Cerebellar nuclear complex (tissue), 1 donor: ENCODE measurements at places on chromosomes 13 and 19.

GRCh38 chr19:46634045-46634655 is 1.9 kb downstream of the GNG8 start:
- no peak for DNase-seq

DNA sequence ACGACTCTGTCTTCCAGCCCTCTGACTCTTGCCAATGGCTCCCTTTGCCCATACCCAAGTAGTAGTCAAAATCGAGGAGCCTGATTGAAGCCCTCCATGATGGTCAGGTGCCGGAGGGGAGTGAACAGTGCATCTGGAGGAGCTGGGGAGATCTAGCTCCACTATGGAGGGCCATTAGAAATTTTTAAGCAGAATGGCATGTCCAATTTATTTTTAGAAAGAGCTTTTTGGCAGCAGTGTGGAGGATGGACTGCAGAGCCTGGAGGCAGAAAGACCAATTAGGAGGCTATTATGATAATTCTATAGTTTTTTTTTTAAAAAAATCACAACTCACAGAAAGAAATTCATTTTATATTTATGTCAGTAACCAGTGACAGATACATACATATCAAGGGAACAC is 92.7 kb upstream of the SLC7A1 start:
- no peak for DNase-seq

DNA sequence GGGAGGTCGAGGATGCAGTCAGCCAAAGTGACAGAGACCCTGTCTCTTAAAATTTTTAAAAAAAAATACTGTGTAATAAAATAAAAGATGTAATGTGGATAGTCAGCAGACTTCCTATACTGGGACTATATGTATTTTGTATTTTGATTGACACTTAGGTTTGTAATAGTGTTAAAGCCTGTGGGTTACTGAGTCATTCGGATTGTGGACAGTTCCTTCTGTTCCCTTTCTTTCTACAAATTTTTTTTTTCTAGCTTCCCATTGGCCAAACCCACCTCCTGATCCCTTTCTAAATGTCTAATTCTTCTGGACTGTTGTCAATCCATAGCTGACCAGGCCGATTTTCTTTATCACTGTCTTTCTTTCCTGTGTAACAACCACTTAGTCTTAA is 108.0 kb downstream of the DNAJC3 start:
- no peak for DNase-seq

DNA sequence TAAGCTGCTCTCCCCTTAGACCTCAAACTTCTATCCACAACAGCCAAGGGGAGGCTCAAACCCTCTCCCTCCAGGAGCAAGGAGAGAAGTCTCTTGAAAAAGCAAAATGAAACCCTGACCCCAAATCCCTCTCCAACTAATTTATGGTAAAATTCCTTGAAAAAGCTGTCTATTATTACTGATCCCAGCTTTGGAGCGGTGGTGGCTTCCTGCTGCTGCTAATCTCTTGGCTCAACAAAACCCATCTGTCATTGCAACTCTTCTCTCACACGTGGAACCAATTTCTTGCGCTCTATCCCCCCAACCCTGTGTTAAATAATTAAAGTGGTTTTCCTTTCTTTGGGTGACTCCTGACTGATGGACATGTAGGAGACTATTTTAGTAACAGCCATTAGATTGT is 64.1 kb upstream of the OXGR1 start:
- no peak for DNase-seq

DNA sequence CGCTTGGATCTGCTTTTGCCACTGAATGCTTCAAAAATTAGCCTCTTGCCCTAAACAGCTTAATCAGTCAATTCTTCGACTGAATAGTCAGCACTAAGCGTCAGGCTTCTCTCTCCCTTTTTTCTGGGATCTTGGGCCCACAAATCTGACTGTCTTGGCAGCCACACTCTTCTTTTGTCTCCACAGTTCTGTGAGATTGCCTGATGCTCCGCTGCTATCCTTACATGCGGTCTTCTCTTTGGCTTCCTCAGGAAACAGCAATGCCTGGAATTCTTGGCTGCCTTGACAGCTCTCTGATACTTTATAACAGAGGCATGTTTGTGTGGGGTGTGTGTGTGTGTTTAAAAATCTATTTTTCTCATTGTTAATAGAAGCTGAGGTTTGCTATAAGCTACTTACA is 32.6 kb downstream of the ERCC5 start:
- DNase-seq: no peak

DNA sequence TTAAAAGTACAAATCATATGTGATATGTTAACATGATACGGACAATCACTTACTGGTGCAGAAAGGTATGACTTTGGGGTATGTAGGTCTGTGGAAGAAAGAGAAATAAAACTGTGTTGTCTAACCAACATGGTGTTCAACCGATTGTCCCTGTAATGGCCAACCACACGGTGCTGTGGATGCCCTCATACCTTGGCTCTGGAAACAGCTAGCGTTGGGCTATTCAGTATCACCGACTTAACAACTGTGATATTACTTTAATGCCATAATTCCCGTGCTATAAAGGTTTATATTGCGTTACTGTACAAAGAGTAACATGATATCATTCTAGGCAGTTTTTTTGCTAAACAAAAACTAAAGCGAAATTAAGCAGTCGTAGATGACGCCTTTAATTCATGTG is 448.3 kb downstream of the EFNB2 start:
- no peak for DNase-seq

DNA sequence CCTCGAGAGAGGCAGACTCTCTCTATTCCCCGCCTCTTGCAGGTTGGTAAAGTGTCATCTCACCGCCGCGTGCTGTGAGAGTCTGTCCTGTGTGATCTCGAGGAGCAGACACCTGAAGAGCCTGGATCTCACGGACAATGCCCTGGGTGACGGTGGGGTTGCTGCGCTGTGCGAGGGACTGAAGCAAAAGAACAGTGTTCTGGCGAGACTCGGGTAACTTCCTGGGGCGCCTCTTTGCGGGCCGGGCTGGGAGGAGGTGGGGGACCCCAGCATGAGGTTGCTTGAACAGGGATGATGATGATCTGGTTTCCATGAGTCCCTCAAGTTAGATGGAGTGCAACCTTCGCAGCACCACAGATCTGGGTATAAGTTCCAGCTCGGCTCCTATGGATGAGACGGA is 67.0 kb downstream of the NLRP5 start:
- DNase-seq: no peak

- no peak for DNase-seq
Measured at GRCh38 chr19:45217957-45218334, 27.3 kb downstream of the EXOC3L2 start.

- no peak for DNase-seq
Measured at GRCh38 chr13:26050568-26051230, 1.1 kb downstream of the SHISA2 start.

GRCh38 chr13:29182216-29182615 is 362.1 kb downstream of the MTUS2 start:
- DNase-seq: no peak
